ENCODE measurements at places on chromosomes 16 and 17. TPM values are rescaled to one million over a fixed set of nuclear protein-coding genes. Genes with fewer than 3 reads are reported as not detected.
A peak's percentile ranks its signal among the peaks of the same experiment; 100 is the strongest.

- DNase-seq = no peak
These were observed 21.4 kb downstream of the NPLOC4 start for GRCh38 chr17:81615401-81615930.

DNA sequence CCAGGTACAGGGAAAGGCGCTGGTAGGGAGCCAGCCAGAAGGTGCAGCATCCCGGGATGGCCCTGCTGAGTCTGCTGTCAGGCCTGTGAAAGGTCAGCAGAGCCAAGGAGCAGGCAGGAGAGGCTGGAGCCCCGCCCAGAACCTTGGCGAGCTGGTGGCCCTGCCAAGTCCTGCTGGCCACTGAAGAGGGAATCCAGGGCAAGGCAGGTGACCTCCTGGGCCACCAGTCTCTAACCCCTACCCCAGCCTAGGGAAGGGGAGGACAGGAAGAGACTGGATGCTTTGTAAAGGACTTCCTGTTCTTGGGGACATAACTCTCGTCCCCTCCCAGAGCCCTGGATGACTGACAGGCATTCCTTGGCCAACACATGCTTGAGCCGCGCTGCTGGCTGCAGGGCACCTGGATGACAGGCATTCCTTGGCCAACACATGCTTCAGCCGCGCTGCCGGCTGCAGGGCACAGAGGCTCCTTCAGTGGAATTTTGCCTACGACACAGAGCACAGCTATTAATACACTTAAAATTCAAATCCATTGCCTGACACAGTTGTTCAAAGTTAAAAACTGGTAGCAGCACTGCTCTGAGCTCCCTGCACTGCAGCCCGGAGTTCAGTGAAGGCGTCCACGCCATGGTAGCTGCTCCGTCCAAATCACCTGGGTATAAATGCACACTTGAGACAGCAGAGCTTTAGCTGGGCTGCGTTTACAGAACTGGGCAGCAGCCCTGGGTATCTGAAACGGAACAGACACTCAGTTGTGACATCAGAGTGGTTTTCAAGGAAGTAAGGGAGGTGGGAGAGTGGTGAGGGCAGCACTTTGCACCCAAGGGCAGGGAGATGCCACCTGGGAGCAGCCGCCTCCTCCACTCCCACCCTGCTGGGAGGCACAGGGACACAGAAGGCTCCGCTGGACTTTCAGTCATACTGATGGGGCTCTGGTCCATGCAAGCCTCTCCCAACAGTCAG, 2.0 kb upstream of the BRICD5 start:
- DNase-seq = peak; percentile 82

GRCh38 chr17:42421507-42422338, 1.3 kb downstream of the CAVIN1 start:
- peak; percentile 65 for DNase-seq

GRCh38 chr16:80058214-80058613, 457.7 kb upstream of the MAF start:
- DNase-seq = peak; percentile 80

DNA sequence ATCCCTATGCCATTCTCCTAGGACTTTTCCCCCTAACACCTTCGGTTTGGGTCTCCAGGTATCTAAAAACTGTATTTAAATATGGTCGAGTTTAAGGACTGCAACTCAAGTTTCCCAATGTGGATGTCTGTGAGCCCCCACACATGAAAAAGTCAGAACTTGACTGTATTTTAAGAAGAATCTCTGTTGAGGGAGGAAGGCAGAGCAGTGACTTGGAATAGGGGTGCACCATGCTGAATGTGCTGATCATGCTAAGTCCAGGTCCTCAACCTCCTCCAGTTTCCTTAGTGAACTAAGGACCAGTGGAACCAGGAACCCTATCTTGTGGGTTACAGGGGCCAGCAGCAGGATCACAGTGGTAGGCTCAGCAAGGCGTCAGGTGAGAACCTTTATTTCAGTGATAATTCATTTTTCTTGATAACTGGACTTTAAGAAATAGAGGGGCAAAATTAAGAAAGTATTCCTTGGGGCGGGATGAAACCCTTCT, 19.5 kb downstream of the GRB7 start:
- no peak for DNase-seq

DNA sequence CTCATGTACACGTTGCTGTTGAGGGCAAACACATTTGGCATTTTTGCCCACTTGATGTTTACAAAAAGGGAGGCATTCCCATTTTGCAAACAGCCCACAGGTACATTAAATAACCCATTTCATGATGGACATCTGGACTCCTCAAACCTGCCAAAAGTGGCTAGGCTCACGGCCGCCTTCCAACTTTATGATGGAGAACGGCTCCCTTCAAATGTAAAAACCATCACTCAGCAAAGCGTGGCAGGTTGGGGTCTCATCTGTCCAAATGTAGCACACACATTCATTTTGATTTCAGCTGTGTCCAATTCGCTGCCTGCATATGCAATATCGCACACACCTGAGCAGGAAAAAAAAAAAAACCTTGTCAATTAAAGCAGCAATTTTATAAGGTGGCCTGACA, 417.8 kb downstream of the TMEM114 start:
- no peak for DNase-seq

DNA sequence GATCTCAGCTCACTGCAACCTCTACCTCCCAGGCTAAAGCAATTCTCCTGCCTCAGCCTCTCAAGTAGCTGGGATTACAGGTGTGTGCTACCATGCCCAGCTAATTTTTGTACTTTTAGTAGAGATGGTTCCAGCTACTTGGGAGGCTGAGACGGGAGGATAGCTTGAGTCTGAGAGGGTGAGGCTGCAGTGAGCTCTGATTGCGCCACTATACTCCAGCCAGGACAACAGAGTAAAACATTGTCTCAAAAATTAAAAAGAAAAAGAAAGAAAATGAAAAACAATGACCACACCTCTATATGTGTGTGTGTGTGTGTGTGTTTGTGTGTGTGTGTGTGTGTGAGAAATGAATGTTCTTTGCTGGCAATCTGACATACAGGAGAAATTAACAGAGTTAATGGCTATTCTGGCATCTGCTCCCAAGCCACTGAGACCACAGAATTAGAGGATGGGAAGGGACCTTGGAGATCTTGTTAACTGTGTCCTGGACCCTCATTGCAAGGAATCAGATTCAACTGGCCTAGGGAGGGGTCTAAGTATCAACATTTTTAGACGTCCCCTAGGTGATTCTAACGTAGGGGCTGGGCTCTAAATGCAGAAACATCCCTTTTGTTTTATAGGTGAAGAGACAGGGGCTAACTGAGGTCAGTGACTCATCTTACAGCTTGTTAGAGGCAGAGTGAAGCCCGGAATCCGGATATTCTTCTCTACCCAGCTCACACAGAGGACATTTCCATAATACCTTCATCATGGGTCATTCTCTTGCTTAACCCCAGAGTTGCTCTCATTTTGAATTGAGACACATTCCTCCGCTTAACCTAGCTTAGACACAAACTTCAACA, 16.4 kb upstream of the MARCHF10 start:
- DNase-seq = no peak

GRCh38 chr16:56830669-56831068, 34.3 kb upstream of the SLC12A3 start:
- DNase-seq = no peak

DNA sequence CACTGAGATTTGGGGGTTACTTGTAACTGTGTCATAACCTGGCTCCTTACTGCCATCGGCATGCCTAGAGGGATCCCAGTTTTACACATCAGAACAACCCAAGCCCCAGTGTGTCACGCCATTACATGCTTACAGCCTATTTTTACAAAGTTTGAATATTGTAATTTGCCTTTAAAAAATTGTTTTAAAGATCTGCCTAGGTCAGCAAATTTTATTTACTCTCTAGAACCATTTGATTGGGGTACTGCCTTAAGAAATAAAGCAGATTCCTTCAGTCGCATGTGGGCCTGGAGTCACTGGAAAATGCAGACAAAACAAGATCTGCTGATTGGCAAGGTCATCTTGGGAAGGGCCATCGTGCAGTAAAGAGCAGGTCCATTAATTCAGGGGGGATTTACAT, 566.9 kb downstream of the WWOX start:
- no peak for DNase-seq

DNA sequence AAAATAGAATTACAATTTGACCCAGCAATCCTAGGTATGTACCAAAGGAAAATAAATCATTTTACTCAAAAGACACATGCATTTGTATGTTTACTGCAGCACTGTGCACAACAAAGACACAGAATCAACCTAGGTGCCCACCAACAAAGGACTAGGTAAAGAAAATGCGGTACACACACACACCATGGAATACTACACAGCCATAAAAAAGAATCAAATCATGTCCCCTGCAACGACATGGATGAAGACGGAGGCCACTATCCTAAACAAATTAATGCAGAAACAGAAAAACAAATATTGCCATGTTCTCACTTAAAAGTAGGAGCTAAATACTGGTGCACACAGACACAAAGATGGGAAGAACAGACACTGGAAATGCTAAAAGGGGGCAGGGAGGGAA, 36.2 kb downstream of the BRD7 start:
- no peak for DNase-seq

DNA sequence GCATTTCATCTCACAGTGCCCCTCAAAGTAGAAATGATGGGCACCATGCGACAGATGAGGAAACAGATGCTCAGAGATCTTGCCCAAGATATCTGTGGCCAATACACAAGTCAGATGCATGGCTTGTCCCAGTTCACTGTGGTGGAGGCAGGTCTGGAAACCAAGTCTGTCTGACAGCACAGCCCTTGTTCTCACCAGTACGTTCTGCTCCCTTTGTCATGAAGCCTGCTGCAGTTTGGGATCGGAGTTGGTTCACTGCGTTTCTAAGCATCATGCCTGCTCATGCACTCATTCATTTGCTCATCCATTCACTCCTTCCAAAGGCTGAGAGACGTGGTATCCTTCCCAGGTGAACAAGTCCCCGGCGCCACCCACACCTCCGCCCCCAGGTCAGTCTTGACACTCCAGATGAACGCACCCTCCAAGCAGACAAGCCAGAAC, 27.2 kb upstream of the MEAK7 start:
- no peak for DNase-seq

- no peak for DNase-seq
These were observed 54.9 kb downstream of the IKZF3 start for GRCh38 chr17:39809221-39809620.

GRCh38 chr16:56882077-56882800, 17.2 kb downstream of the SLC12A3 start:
- no peak for DNase-seq

DNA sequence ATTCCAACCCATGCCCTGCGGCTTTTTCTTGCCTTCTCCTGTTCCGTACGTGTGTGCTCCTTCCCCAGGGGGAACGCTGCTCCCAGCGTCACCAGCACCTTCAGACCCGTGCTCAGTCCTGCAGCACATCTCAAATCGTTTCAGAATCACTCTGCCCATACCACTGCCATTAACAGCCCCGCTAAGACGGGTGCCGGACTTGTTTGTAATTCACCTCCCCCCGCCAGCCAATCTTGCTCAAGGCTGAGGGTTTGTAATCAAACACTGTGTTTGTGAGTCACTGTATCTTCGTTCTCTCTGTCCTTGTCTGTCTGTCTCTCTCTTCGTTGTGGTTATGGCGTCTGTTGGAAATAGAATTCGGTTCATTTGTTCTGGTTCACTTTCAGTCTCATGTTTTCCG, 17.3 kb downstream of the CARD14 start:
- DNase-seq = no peak

ABCC11 gene
- not detected for total RNA-seq

TAC4 gene
- not detected for total RNA-seq

ITGAD gene
- total RNA-seq = not detected

HSF5 gene
- total RNA-seq = not detected

MT4 gene
- total RNA-seq = not detected

Measured in Right ventricle myocardium superior (tissue), 1 donor.